ENCODE measurements at places on chromosomes 1 and 21.
A peak's percentile ranks its signal among the peaks of the same experiment; 100 is the strongest.

- no peak for DNase-seq
These were observed 34.8 kb downstream of the SLC35D1 start for GRCh38 chr1:67019121-67019520.

GRCh38 chr1:212858461-212859265 is 588 bp downstream of the FLVCR1 start:
- peak; percentile 29 for DNase-seq

GRCh38 chr1:31019401-31019800 is 46.1 kb downstream of the PUM1 start:
- DNase-seq, result no peak

GRCh38 chr1:226403201-226404034 is 4.5 kb downstream of the PARP1 start:
- peak; percentile 45 for DNase-seq

DNA sequence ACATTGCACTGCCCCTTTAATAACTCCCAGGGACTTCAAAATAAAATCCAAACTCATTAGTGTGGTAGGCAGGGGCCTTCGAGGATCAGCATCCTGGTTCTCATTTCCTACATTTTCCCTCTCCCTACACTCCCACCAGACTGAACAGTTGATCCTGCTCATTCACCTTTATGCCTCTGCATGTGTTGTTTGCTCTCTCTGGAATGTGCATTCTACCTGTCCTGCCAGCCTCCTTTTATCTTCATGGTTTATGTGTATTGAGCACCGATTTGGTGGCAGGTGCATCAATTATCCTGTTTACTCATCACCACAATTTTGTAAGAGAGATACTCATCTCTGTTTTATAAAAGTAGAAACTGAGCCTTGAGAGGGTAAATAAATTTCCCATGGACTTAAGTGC is 125.0 kb downstream of the ADSS2 start:
- no peak for DNase-seq

DNA sequence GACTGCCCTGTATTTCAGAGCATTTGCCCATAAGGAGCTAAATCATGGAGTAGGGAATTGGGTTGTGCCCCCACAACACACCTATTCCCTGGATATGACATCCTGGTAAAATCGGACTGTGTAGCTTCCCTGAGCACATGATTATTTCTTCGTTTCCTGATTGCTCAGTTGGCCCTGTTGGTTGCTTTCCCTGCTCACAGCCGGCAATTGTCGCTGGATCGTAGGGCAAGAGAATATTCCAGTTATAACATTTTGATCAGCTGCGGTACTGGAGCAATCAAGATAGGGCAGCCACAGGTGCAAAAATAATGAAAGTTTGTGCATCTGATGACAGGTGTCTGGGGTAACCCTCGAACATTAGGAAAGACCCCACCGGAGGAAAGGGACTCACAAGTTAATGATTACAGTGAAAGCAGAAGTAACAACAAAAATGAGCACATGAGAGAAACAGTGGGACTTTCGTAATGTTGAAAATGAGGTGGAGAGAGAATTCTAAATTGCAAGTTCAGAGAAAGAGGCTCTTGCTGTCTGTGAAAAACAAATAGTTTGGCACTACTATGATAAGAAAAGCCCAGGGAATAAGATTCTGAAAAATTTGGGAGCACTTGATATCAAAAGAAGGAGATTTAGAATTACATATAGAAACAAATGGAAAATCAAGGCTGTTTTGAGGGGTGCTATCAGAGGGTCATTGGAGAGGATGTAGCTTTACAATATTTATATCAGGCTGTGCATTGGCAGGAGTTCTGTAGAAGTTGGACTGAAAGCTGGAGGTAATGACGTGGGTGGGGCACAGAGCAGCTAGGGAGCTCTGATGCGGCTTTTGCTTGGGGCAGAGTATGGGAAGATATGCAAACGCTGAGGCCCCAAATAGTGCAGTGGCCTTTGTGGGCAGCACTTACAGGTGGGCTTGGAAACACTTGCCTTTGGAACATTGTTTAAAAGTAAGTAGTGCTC is at the start of gene MAB21L3:
Gene MAB21L3 (plus strand): TSS at position 833 of the 957 bp plus-strand sequence. CDS start 1,217 bp downstream, outside the sequence.
- DNase-seq, result no peak

GRCh38 chr1:201471772-201472171 is 2.8 kb upstream of the PHLDA3 start:
- no peak for DNase-seq

GRCh38 chr1:101107496-101108110 is 82.0 kb upstream of the DPH5 start:
- no peak for DNase-seq

DNA sequence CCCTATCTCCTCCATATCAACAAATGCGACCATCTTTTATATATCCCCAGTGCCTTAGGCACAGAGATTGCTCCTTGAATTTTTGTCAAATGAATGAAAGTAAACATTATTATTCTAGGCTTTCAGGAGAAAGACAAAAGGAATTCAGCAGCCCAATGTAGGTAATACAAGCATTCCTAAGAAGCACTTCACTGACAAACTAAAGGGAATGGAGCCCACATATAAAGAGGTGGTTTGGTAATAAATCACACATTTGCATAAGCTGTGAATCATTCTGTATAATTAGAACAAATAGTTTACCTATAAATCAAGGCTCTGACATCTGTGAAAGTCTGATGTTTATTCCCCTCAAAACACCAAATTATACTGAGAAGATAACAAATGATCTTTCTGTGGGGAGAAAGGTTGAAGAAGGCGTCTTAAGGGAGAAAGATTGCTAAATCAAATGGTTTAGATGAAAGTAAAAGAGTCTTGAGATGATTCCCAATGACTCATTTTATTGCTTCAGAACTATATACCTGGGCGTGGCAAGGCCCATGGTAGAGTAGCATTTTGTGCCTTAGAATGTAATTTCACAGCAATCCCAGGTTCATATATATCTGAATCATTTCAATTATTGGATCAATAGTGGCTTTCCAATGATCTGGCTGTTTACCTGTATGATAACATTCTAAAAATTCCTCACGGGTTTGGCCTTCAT is 558.1 kb downstream of the AGBL4 start:
- DNase-seq, result peak; percentile 2

- DNase-seq, result no peak
These were observed 3.9 kb downstream of the C1orf198 start for GRCh38 chr1:230864441-230864840.

GRCh38 chr1:154288661-154289060 is 16.2 kb downstream of the HAX1 start:
- no peak for DNase-seq

- DNase-seq, result no peak
These were observed 79.5 kb downstream of the DISC1 start for GRCh38 chr1:231705806-231706760.

GRCh38 chr1:183138301-183138700 is 47.8 kb upstream of the LAMC2 start:
- DNase-seq, result no peak

DNA sequence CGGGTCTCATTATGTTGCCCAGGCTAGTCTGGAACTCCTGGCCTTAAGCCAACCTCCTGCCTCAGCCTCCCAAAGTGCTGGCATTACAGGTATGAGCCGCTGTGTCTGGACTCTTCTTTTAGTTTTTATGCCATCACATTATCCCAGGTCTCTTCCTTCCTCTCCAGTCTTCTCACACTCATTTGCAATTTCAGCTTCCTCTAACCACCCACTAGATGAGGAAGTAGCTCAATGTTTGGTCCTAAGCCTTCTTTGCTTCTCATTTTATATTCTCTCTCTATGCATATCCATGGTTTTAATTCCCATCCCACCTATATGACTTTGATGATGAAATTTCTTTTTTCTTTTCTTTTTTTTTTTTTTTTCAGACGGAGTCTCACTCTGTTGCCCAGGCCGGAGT is 3.1 kb upstream of the ZBTB8A start:
- no peak for DNase-seq

DNA sequence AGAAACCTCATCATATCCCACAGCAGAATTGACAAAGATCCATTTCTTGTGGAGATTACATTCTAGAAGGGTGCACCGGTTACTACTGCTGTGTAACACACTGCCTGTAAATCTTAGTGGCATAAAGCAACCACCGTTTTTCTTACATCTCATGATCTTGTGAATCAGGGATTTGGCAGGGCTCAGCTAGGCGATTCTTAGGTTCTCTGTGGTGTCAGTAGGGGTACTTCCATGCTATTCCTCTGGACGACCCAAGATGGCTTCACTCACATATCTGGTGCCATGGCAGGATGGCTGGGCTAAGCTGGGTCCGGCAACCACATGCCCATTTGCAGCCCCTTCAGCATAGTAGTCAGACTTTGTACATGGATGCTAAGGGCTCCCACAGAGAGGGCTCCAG is 179.8 kb upstream of the TMEM51 start:
- no peak for DNase-seq

DNA sequence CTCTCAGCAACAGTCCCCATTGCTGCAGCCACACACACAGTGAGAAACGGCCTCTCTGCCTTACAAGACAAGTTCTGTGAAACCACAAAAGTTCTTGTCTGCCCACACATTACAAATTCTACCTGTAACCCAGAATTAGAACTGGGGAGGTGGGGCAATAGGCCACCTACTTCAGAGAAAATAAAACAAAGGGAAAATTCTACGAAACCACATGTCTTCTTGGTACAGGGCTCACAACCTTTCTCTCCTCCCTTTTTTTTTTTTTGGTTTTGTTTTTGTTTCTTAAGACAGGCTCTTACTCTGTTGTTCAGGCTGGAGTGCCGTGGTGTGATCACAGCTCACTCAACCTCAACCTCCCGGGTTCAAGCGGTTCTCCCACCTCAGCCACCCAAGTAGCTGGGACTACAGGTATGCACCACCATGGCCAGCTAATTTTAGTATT is 30.2 kb downstream of the LPAR3 start:
- DNase-seq, result no peak

GRCh38 chr1:184509105-184509504 is 122.3 kb downstream of the C1orf21 start:
- no peak for DNase-seq

- no peak for DNase-seq
These were observed 659.0 kb downstream of the LTN1 start for GRCh38 chr21:28333578-28334075.

GRCh38 chr1:119298687-119299303 is 69.8 kb upstream of the HAO2 start:
- peak; percentile 34 for DNase-seq

DNA sequence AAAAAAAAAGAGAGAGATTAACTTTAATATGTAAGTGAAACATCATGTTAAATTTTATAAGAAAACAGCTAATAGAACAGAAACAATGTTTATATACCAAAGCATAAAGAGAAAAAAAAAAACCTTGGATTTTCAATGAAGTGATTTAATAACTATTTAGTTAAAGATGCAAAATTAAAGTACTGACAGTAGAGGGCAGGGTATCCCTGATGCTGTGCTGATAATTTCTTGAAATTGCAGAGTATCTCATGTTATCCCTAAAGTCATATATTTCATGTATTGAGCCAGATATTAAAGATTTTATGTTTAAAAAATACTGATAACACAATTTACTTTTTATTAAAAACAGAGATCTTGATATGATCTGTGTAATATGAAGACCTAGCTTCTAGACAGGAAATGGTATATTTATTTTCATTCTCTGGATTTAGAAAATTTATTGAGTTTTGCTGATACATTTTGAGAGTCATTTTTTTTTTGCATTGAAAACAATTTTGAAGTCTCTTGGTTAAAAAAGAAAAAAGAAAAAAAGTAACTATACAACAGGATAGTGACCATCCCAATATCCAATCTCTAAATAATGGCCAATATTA is 273.2 kb downstream of the USP25 start:
- peak; percentile 29 for DNase-seq

DNA sequence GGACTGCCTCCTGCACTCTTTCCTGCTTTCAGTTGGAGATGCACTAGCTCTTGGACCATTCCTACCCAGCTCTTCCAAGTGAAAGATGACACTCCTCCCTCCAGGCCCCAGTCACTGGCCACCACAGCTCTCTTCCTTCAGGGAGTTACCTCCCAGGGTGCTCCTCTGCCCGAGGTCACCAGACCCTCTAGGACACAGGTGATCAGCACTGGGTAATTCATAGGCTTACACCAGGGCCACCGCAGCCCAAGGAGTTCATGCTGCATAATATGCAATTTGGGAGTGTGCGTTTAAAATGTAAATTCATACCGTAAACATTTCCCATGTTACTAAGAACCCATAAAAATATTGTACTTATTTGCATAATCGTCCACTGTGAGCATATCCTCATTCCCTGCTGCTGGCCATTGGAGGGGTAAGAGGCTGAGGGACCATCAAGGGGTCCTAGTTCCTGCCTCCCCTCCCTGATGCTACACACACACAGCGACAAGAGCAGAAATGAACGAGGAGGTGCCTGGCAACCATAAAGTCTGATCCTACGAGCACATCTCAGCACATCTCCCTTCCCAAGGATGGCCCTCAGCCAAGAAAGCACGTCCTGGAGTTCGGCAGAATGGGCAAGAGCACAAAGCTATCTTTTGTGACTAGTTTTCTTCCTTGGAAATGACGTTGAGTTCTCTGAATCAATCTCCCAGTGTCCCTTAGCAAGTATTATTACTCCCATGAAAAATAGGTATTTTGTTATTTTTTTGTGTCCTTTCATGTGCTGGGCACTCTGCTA is 222.9 kb upstream of the RAB4A start:
- DNase-seq, result no peak

- no peak for DNase-seq
These were observed 308.0 kb upstream of the B3GALT2 start for GRCh38 chr1:193494368-193494767.

DNA sequence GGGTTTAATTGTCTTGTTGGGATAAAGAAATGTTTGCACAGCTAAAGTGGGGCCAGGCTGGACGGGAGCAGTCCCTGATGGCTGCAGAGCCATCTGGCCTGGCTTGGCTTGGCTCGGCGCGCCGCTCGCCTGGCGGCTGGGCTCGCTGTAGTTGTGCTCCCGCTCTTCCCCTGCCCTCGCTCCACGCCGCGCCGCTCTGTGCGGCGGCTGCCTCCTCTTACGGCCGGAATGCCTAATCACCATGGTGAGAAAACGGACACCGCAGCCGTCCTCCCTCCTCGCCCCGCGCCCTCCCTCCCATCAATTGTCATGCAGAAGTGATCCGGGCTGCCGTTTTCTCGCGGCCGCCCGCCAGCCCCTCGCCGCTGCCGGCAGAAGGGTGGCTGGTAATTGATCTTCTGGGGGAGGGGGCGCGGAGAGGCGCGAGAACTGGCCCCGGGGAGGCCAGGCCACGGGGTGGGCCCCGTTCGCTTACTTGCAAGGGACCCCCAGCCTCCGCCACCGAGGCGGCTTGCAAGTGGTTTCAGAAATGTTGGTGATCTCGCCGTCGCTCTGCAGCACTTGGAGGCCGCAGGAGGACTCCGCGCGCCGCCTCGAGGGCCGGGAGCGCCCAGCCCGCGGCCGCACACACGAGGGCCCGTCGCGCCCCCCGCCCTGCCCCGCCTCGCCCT is 12.4 kb downstream of the RNF220 start:
- DNase-seq, result no peak

All from A172 (cell line).